ENCODE measurements at places on chromosomes 7 and 10.
A peak's percentile ranks its signal among the peaks of the same experiment; 100 is the strongest.

DNA sequence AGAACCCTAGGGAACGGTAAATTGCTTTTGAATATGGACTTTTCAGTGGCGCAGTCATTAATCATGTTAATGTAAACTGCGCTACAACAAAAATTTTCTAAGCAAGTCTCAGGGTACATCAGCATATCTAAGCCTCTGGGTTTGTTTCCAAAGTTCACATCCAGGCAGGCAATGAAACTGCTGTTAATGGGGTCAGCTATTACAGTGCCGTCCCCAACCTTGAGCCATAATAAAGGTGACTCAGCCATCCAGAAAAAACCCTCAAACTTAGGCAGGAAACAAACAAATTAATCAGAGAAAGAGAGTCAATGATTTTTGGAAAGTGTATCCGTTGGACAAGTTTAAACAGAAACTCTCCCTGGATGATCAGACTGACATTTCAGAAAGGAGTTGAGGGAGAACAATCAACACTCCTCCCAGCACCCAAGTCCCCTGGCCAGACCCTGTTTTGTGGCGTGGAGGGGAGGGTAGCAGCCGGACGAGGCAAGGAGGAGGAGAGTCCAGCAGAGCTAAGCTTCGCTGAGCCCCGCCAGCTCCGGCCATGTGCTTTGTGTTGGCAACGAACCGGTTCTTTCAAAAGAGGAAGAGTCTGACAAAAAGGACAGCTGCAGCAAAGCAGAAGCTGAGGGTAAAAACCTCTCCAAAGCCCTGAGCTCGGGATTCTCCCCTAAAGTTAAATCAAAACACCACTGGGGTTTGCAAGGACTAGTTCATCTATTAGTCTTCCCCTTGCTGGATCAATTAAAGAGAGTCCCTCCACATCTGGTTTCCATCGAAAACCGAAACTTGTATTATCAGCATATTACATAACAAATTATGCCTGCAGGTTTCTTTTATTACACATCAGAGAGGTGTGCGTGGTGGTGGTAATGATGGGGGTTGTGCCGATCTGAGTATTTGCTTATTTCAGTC lies 3.6 kb downstream of the FAM53B start:
- DNase-seq = peak; percentile 59

DNA sequence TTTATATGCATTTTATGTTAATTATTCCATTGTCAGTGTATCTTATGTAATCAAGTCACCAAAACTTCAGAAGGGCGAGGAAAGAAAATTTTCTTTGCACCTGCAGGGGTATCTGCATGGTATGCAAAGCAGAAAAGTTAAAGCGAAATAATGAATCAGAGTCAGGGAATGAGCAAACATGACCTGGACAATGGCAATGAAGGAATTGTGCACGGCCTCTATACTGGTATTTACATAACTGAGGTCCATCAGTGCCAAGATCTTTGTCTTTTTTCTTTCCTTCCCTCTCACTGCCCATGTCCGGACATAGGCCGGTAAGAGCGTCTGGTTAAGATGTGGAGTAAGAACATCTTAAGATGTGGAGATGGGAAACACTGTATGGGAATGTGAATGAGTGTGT lies 14.4 kb upstream of the AKR1C3 start:
- DNase-seq = no peak

DNA sequence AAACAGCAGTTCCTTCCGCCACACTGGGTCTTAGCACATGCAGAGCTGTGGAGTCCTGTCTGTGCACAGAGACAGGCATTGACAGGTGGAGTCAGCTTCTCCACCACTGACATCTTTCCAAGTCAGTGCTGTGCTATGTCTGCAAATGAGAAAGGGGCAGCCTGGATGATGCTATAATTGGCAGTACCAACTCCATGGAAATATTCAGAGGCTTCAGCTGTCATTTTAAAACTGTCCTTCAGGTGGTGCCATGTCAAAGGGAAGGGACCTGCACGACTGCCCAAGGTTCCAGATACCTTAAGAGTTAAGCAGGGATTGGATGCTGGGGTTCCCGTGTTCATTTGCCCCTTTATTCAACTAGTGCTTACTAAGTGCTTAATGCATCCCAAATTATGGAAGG lies 258.0 kb upstream of the PRKCQ start:
- DNase-seq = peak; percentile 3

DNA sequence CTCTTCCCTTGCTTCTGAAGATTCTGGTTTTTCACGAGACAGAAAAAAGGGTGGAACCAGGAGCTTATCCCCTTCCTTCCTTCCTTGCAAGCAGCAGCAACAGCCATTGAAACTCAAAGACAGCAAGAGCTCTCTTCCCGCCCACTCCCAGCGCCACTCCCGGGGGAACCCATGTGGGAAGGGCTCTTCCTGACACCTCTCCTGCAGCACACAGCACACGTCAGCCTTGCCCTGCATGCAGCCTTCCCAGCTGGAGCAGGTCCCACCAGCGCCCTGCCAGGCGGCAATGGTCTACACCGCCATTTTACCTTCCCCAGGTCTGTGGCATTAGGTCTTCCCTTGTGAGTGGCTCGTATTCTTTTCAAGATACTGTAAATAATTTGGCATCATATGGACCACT lies 161.8 kb downstream of the MGMT start:
- no peak for DNase-seq

- DNase-seq = no peak
Measured at GRCh38 chr7:74311305-74311744, 22.1 kb downstream of the CLIP2 start.

GRCh38 chr7:66505531-66506451 lies 122.9 kb upstream of the KCTD7 start:
- DNase-seq = peak; percentile 19

- no peak for DNase-seq
Measured at GRCh38 chr7:7177044-7177517, 5.3 kb upstream of the C1GALT1 start.

- DNase-seq = no peak
Measured at GRCh38 chr7:129872054-129872453, 80.7 kb downstream of the UBE2H start.

DNA sequence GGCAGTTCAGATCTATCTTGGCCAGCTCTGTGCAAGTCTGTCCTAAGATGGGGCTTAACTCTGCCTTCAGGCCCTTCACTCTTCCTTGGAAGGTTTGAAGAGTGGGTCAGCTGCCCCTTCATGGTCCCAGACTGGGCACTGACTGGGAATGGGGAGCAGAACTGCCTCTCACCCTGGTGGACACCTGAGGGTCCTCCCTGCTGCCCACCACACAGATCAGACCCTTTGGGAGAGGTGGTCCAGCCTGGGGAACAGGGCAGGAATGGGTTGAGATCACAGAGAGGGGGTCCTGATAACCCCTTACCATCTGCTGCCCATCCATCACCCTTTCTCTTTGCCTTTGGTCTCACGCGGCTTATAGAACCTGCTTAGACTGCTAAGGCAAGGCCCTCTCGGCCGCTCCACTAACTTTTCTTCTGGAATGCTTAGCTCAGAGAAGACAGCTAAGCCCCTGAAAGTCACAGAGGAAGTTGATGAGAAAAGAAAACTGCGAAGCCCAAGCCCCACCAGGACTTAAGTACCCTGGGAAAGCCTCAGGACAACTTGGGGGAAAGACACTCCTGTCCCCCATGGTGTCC lies 402 bp upstream of the CDHR1 start:
- no peak for DNase-seq

GRCh38 chr10:122435212-122435827 lies 19.1 kb upstream of the ARMS2 start:
- no peak for DNase-seq

- DNase-seq = no peak
Measured at GRCh38 chr10:5829267-5829666, 16.0 kb upstream of the GDI2 start.

- no peak for DNase-seq
Measured at GRCh38 chr7:112255388-112255720, 48.9 kb downstream of the ZNF277 start.

DNA sequence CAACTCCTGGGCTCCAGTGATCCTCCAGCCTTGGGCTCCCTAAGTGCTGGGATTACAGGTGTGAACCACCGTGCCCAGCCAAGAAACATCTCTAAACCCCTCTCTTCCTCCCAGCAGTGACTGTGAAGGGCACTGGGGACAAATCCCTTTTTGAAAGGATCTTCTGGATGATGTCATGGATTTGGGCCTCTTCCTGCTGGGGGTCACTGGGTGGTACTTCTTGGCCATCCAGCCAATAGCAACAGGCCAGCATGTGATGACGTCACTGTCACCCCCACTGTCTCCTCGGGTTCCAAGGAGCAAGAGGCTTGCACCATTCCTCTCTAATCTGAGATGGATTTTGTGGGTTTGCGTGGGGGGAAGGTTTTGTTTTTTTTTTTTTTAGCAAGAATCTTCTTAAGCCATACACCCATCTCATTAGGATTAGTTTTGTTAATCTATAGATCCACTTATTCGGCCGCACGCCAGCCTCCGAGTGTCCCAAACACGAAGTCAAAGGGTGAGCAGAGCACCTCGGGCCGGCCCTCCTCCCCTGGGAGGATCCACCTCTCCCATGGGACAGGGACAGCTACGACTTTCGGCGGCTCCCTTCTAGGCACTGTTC lies 29.4 kb upstream of the TNRC18 start:
- no peak for DNase-seq

DNA sequence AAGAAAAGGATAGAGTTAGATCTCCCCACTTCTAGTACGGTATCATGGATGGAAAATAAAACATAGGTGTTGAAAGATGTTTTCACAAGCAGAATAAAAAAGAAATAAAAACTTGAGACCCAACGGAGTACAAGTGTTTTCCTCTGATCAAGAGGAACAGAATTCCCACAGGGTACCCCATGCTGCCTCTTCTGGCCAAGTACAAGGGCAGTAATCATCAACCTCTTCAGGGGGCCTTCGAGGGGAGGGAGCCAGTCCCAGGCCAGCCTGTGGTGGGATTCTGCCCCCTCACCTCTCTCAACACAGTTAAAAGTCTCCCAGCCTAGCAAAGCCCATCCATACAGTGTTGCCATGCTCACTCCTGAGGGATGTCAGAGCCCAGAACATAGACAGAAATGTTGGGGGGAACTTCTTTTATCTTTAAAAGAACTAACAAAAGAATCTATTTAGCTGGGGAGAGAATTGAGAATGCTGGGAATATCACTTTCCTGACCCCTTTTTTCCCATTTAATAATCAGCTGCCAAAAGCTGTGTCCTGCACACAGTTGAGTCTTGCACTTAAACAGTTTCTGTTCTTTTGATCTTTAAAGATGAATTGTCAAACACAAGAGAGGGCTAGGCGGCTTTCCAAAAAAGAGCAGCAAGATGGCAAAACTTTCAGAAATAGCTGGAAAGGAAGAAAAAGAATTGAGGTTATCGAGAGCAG lies 101.7 kb downstream of the PTN start:
- DNase-seq = no peak

DNA sequence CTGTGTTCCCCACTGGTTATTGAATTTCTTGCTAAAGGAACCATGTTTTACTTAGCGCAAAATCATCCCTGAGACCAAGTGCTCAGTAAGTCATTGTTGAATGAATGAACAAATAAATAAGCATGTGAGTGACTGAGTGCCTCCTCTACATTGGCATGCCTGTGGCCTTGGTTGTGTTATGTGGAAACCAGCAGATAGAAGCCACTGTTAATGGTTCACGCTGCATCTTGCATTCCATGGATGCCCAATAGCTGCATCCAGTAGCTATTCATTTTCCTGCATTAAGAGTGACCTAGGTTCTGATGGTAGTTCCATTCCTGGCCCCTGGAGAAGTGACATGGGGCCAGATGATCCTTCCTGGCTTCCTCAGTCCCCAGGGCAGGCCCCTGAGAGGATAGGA lies 113.3 kb upstream of the BMPER start:
- DNase-seq = no peak

All from mucosa of descending colon (tissue), 3 donors.